EL (cell line): ENCODE measurements at places on chromosomes 6 and 20.

- DNase-seq, result peak; percentile 35
Measured at GRCh38 chr20:58179432-58180099, 48.9 kb downstream of the ANKRD60 start.

GRCh38 chr6:40476673-40477072 lies 110.5 kb downstream of the LRFN2 start:
- no peak for DNase-seq

- DNase-seq, result no peak
Measured at GRCh38 chr20:23608251-23608846, 2.6 kb upstream of the CST9 start.

- DNase-seq, result no peak
Measured at GRCh38 chr20:23265226-23265625, 85.4 kb upstream of the NXT1 start.

DNA sequence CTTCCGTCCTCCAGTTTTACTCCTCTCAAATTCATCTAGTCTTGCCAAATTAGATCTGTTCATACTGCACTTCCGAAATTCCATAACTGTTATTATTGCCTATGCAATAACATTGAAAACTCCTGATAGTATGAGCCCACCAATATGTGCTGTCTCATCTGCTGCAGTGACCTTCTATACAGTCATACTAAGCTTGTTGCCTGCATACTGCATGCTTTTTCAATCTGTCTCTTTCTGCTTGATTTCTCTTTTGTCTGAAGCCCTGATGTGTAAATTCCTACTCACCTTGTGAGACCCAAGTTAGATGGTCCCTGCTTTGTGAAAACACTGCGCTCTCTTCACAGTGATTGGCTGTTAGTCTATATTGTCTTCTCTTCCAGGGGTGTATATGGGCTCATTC lies 1.1 kb downstream of the TBP start:
- no peak for DNase-seq

- no peak for DNase-seq
Measured at GRCh38 chr20:51899674-51900073, 97.4 kb upstream of the SALL4 start.

GRCh38 chr20:56316051-56316450 lies 42.7 kb upstream of the FAM210B start:
- no peak for DNase-seq

- DNase-seq, result no peak
Measured at GRCh38 chr20:13298692-13299373, 77.8 kb downstream of the ISM1 start.

GRCh38 chr6:157068691-157069324 lies 254.5 kb downstream of the TMEM242 start:
- DNase-seq, result peak; percentile 28
